ENCODE measurements at places on chromosomes 3 and 15.

DNA sequence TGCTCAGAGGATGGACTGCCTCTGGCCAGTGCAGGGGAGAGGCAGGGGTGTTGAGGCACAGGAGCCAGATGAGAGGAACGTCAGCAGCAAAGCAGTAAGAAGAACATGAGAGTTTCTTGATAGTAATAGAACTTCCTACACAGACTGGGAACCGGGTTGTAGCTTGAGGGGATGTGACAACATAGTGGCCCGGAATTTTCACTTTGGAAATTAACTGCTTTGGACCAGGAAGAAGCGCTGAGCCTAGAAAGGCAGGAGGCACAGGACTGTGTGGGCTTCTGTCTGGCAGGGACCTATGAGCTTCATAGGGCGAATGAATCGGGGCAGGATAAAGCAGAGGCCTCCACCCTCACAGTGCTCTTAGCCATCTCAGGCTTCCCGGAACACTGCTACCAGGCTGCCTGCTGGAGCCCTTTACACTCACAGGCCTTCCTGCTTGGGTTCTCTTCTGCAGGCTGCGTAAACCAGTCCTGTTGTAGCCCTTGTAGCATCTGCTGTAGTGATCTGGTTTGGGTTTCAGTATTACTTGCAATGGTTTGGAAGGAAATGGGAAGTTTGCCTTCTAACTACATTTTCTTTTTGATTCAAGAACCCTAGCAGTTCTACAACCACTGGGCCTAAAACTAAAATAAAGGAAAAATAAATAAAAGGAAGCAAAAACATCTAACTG is 3.3 kb upstream of the ADPGK start:
- H3K4me3 ChIP-seq = no peak overlapping the region
- DNase-seq = no peak
- peaks cover 17% of the 10 kb centered on the region for H3K4me1 ChIP-seq
- no peak overlapping the region for H3K27ac ChIP-seq
- no peaks in the 10 kb centered on the region for H3K27me3 ChIP-seq

GRCh38 chr3:194779729-194780224 is 94.1 kb downstream of the FAM43A start:
- H3K36me3 ChIP-seq = no peaks in the 10 kb centered on the region
- H3K4me3 ChIP-seq = no peak overlapping the region
- DNase-seq = no peak
- no peak overlapping the region for H3K27ac ChIP-seq

DNA sequence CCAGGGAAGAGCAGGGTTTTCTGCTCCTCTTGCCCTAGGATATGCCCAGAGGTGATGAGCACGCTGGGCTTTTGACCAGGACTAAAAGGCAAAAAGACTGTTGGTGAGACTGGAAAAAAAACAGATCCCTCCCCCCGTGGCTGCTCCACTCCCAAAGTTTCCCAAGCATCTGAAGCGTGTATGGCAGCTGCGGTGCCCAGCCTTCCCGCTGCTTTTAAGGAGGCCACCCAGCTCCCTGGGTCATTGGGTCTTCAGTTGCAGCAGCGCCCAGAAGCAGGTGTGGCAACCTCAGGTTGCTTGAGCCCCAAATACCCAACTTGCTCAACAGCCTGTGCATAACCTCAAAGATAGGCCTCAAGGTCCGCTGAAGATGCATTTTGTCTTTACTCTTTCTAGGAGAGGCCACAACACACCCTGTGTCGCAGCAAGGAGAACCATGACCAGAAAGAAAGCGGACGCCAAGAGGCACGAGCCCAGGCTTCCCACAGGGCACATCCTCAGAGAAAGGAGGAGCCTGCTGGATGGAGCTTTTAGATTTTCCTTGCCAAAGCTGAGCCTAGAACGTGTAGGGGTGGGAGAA is 2.0 kb downstream of the SRGAP3 start:
- H3K27ac ChIP-seq = no peak overlapping the region
- no peaks in the 10 kb centered on the region for H3K36me3 ChIP-seq
- no peaks in the 10 kb centered on the region for H3K27me3 ChIP-seq
- DNase-seq = no peak
- peaks cover 14% of the 10 kb centered on the region for H3K4me1 ChIP-seq

GRCh38 chr3:16816048-16816780 is 68.5 kb upstream of the PLCL2 start:
- no peak for DNase-seq
- H3K4me3 ChIP-seq = no peak overlapping the region
- no peaks in the 10 kb centered on the region for H3K36me3 ChIP-seq
- no peak overlapping the region for H3K27ac ChIP-seq

GRCh38 chr3:36689560-36689959 is 74.8 kb downstream of the DCLK3 start:
- H3K27ac ChIP-seq = no peak overlapping the region
- no peak for DNase-seq
- no peaks in the 10 kb centered on the region for H3K27me3 ChIP-seq
- H3K4me3 ChIP-seq = no peak overlapping the region
- H3K4me1 ChIP-seq = no peaks in the 10 kb centered on the region
- H3K36me3 ChIP-seq = no peaks in the 10 kb centered on the region

DNA sequence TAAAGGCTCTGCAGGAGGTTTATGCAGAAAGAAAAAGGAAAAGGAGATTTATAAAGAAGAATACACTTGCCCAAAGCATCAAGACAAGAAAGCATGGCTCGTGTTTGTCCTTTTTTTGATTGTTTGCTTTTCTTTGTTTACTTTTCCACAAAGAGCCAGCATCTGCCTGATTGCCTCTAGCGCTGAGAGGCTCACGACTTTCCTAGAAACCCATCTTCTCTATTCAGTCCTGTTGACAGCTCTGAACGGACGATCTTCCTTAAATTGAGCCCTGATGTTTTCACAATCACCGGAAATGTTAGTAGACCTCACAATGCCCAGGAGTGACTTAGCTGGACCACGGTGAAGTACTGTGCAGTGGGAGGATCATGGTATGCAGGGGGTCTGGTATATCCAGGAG is 12.4 kb downstream of the GP5 start:
- DNase-seq = no peak
- no peaks in the 10 kb centered on the region for H3K27me3 ChIP-seq
- H3K27ac ChIP-seq = no peak overlapping the region
- no peaks in the 10 kb centered on the region for H3K4me1 ChIP-seq
- no peaks in the 10 kb centered on the region for H3K36me3 ChIP-seq

- H3K36me3 ChIP-seq = no peaks in the 10 kb centered on the region
- peaks cover 5% of the 10 kb centered on the region for H3K4me1 ChIP-seq
- DNase-seq = no peak
- no peaks in the 10 kb centered on the region for H3K27me3 ChIP-seq
Measured at GRCh38 chr3:151182349-151183079, 20.5 kb downstream of the GPR171 start.

DNA sequence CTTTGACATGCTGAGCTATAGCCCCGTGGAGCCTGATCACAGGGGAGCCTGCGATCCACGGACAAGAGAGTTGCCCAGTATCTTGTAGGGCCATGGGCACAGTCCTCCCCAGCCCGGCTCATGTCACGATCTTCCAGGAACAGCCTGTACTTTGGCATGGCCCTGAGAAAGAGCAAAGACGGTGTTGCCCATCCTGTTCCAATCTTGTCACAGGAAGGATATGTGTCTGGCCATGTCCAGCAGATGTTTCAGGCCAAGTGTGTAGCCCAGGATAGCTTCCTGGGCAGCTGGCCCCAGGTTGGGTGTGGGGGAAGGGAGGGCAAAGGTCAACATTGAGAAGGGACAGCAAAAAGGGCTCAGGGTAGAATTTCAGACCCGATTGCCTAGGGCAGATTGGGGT is 17.0 kb upstream of the RPL29 start:
- H3K27me3 ChIP-seq = no peaks in the 10 kb centered on the region
- peaks cover 12% of the 10 kb centered on the region for H3K4me1 ChIP-seq
- no peaks in the 10 kb centered on the region for H3K36me3 ChIP-seq
- peak overlapping the region; percentile 3 for H3K27ac ChIP-seq
- no peak overlapping the region for H3K4me3 ChIP-seq

- no peaks in the 10 kb centered on the region for H3K27me3 ChIP-seq
- no peak for DNase-seq
- no peak overlapping the region for H3K27ac ChIP-seq
- no peak overlapping the region for H3K4me3 ChIP-seq
- H3K4me1 ChIP-seq = no peaks in the 10 kb centered on the region
- no peaks in the 10 kb centered on the region for H3K36me3 ChIP-seq
Measured at GRCh38 chr15:51355096-51355495, 13.6 kb downstream of the GLDN start.

GRCh38 chr3:114650808-114651207 is 357.0 kb downstream of the TIGIT start:
- H3K36me3 ChIP-seq = no peaks in the 10 kb centered on the region
- no peak overlapping the region for H3K27ac ChIP-seq
- H3K4me3 ChIP-seq = no peak overlapping the region
- H3K4me1 ChIP-seq = peaks cover 8% of the 10 kb centered on the region
- no peaks in the 10 kb centered on the region for H3K27me3 ChIP-seq
- DNase-seq = no peak

DNA sequence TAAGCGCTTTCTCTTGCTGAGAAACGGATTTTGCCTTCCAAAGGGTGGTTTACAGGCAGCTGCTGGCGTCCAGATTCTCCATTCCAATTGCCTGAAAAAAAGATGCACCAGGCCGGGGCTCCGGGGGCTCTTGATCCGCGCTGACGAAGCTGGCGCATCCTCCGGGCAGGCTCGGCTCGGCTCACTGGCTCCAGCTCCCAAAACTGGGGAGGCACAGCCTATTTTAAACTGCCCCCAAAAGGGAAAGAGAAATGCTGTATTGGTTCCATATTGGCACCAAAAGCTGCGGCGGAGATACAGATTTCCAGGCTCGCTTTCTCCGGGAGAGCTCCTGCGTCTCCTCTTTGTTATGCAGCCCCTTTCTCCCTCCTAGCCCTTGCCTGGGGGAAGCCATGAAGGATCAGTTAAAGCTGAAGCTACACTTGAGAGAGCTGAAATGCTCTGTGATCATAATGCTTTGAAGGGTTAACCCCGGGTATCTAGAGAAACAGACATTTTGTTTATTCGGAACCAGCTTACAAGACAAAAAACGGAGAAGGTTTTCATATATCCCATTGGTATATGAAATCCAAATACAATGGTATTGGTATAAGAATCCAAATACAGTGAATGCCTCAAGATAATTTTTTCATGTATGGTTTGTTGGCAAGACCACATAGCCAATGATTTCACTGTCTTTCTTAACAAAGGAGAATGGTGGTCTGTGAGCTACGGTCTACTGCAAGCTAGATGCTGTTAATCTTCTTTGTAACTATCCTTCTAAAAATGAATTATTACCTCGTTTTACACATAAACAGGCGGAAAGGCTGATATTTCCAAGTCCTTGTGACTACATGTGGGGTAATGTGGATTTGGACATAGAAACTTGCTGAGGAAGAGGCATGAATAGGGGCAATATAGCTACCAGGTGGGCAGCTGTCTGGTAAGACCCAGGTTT is 693 bp downstream of the CD200 start:
- peaks cover 6% of the 10 kb centered on the region for H3K4me1 ChIP-seq
- peak overlapping the region; percentile 32 for H3K27ac ChIP-seq
- no peak for DNase-seq
- H3K36me3 ChIP-seq = no peaks in the 10 kb centered on the region
- H3K27me3 ChIP-seq = no peaks in the 10 kb centered on the region

GRCh38 chr15:80760960-80761359 is 18.2 kb upstream of the CEMIP start:
- no peak overlapping the region for H3K4me3 ChIP-seq
- no peak overlapping the region for H3K27ac ChIP-seq
- DNase-seq = no peak
- H3K4me1 ChIP-seq = no peaks in the 10 kb centered on the region
- H3K27me3 ChIP-seq = no peaks in the 10 kb centered on the region

DNA sequence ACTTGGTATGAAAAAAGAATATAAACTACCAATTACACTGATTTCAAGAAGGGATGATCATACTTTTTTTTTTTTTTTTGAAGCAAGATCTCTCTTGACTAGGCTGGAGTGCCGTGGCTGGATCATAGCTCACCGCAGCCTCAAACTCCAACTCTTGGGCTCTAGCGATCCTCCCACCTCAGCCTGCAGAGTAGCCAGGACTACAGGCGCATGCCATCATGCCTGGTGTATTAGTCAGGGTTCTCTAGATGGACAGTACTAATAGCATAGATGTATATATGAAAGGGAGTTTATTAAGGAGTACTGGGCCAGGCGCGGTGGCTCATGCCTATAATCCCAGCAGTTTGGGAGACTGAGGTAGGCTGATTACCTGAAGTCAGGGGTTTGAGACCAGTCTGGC is 11.5 kb upstream of the SEC11A start:
- H3K36me3 ChIP-seq = no peaks in the 10 kb centered on the region
- peaks cover 8% of the 10 kb centered on the region for H3K4me1 ChIP-seq
- H3K27ac ChIP-seq = no peak overlapping the region
- no peak overlapping the region for H3K4me3 ChIP-seq
- DNase-seq = no peak
- H3K27me3 ChIP-seq = no peaks in the 10 kb centered on the region

DNA sequence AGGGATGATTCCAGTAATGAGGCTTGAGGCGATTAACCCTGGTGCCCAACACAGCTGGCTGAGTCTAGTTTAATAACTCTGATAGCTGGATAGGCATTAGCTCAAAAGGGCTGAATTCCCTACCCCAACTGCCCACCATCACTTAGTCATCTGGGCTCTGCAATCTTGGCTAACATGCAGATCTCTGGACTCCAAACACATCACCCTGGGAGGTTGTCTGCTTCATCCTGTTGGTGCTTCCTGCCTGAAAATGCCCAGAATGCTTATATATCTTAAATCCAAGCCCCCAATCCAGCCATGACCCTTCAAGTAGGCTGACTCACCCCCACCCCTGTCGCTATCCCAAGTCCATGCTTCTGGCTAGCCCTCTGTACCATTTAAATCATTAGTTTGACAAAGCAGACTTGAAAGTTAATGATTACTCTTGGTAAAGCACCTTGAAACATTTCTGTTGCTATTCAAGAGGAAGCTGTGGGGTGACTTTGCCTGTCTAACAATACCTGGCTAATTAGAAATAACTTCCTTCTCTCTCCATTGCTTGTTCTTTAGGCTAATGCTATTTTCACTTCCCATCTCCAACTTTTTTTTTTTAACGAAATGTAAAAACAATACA is 107.0 kb upstream of the RORA start:
- no peaks in the 10 kb centered on the region for H3K4me1 ChIP-seq
- no peaks in the 10 kb centered on the region for H3K27me3 ChIP-seq
- no peaks in the 10 kb centered on the region for H3K36me3 ChIP-seq
- H3K4me3 ChIP-seq = no peak overlapping the region
- no peak overlapping the region for H3K27ac ChIP-seq

DNA sequence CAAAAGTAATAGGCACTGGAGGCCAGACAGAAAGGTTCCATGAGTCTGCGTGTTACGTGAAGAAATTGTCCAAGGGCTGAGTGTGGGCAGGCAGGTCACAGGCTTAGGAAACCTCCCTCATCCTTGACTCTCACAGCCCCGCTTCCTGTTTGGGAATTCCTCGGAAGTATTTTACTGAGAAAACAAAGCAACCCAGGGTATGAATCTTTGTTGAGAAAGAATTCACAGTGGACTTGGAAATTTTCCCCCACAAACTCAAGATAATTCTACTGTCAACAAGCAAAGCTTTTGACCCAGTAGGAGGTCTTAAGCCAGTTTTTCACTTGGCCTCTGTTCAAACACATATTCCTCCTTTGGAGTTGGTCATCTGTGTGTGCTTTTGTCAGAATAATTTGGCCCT is 377.1 kb upstream of the TPM1 start:
- H3K4me1 ChIP-seq = no peaks in the 10 kb centered on the region
- no peaks in the 10 kb centered on the region for H3K27me3 ChIP-seq
- H3K36me3 ChIP-seq = no peaks in the 10 kb centered on the region

- no peaks in the 10 kb centered on the region for H3K27me3 ChIP-seq
- H3K27ac ChIP-seq = no peak overlapping the region
- peaks cover 13% of the 10 kb centered on the region for H3K4me1 ChIP-seq
- H3K4me3 ChIP-seq = no peak overlapping the region
- H3K36me3 ChIP-seq = peaks cover 37% of the 10 kb centered on the region
Measured at GRCh38 chr15:83014205-83014653, 2.8 kb upstream of the C15orf40 start.
